ENCODE measurements at places on chromosomes 6 and 20.

DNA sequence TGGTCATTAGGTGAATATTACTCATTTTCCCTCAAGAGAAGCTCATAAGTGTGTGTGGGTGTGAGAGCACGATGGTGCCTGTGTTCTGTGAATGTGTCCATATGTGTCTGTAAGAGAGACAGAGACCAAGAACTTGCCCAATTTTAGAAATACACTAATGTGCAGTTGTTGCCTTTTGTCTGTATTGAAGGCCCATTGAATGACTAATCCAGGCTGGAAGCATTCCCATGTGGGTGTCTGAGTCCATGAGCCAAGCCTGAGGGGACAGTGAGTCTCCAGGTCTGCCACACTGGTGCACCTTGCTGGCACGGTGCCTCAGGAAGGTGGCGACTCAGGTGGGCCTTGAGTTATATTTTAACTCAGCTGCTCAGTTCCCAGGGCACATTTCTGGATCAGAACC, 25.5 kb upstream of the ASXL1 start:
- no peak overlapping the region for H3K4me3 ChIP-seq
- H3K36me3 ChIP-seq, result peaks cover 18% of the 10 kb centered on the region
- DNase-seq, result peak; percentile 36

DNA sequence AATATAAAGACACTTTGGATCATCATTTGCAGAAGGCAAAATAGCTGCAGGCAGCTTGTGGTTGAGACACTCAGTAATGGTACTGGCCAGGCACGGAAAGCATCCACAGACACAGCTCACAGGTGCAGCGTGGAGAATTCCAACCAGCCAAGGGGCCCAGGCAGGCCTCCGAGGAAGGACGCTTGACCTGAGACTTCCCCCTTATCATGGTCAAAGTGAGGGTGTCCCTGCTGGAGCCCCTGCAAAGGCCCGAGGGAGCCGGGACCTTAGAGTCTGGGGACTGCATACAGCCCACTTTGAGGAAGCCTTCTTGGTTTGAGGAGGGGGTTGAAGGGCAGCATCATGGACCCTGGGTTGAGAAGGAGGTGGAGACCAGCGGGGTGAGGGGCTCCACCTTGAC, 15.1 kb upstream of the MYT1 start:
- peaks cover 37% of the 10 kb centered on the region for H3K27me3 ChIP-seq
- no peaks in the 10 kb centered on the region for H3K36me3 ChIP-seq
- no peak overlapping the region for H3K4me3 ChIP-seq
- peaks cover 14% of the 10 kb centered on the region for H3K4me1 ChIP-seq
- H3K27ac ChIP-seq, result no peak overlapping the region

DNA sequence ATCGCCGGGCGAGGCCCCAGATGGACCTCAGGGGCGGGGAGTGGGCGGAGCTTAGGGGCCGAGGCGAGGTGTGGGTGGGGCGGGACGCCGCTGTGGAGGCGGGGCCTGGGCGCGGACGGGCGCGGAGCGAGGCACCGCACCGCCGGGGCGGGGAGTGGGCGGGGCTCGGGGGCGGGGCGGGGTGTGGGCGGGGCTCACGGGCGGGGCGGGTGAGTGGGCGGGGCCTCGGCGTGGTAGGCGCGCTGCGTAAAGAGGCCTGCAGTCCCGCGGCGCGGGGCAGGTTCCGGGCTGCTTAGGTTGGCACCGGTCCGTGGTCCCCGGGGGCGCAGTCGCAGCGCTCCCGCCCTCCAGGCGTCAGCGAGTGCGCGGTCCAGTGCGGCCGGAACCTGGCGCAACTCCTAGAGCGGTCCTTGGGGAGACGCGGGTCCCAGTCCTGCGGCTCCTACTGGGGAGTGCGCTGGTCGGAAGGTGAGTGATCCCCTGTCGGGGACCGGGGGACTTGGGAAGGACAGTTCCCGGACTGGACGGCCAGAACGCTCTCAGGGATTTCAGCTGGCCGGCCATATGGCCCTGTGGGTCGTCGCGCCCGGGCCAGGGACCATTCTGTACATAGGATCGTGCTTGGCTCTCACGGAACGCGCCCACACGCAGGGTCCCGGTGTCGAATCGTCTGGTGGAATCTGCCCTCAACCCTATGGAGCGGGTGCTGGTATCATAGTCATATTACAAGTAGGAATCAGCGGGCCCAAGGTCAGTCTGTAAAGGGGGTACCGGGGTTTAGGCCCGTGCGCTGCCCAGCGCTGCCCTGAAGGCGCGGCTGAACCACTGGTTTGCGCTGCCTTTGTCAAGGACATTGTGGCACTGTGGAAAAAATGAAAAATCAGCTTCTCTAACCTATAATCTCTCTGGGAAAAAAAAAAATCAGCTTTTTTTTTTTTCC, at the start of gene NQO2:
Gene NQO2 (plus strand): TSS at position 277 of the 940 bp plus-strand sequence. CDS start 6,659 bp downstream, outside the sequence.
- peaks cover 16% of the 10 kb centered on the region for H3K4me1 ChIP-seq
- peak within 1 kb of the TSS; percentile 54 for H3K27ac ChIP-seq
- H3K27me3 ChIP-seq, result no peaks in the 10 kb centered on the region
- peak within 1 kb of the TSS; percentile 86 for H3K4me3 ChIP-seq
- DNase-seq, result peak; percentile 91
- no peaks in the 10 kb centered on the region for H3K36me3 ChIP-seq

- H3K27me3 ChIP-seq, result no peaks in the 10 kb centered on the region
- no peaks in the 10 kb centered on the region for H3K36me3 ChIP-seq
- no peak for DNase-seq
- H3K27ac ChIP-seq, result no peak overlapping the region
Measured at GRCh38 chr6:41572613-41573012, 26.4 kb downstream of the FOXP4 start.

GRCh38 chr20:4873396-4873795, 127.9 kb downstream of the SLC23A2 start:
- H3K4me3 ChIP-seq, result no peak overlapping the region
- H3K36me3 ChIP-seq, result no peaks in the 10 kb centered on the region
- H3K27me3 ChIP-seq, result no peaks in the 10 kb centered on the region
- H3K27ac ChIP-seq, result no peak overlapping the region
- DNase-seq, result no peak

DNA sequence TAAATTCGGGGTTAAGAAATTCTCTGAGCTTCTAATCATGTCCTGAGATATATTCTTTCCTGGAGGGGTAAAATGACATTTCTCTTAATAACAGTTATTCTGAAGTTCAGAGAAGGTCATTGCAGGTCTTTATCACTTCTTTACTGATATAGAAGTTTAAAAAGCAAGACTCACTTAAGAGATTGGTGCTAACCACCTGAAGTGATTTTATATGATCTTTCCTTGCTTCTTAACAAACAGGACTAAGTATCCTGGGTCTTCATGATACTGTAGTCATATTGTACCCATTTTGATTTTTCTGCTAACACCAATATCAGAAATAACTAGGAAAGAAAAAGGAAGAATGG, 39.3 kb upstream of the PRDM1 start:
- H3K36me3 ChIP-seq, result no peaks in the 10 kb centered on the region
- no peak for DNase-seq
- H3K27me3 ChIP-seq, result no peaks in the 10 kb centered on the region
- no peaks in the 10 kb centered on the region for H3K4me1 ChIP-seq

DNA sequence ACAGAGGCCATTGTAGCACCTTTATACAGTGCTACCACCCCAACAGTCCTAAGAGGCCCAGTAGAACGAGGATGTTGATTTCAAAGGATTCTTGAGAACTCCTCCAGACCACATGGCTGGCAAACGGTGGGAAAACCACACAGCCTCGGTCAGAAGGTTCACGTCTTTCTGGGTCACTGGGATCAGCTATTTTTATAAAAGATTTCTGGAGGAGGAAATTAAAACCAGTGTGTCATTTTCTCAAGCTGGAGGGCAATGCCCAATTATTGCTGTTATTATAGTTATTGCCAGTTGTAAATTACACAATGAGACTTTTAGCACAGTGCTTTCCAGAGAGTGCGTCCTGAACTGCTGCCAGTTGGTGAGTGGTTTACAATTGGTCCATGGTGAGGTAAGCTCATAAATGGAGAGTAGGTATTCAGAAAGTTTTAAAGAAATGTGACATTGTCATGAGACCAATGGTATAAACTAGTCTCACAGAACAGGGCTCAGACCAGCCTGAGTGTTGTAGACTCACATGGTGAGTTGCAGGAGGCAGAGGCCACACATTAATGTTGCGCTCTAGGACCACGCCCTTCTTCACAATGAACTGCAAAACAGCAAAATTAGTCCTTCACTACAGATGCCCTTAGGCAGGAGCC, 8.4 kb upstream of the PPP1R14C start:
- DNase-seq, result no peak
- H3K27ac ChIP-seq, result no peak overlapping the region
- H3K36me3 ChIP-seq, result no peaks in the 10 kb centered on the region
- H3K27me3 ChIP-seq, result no peaks in the 10 kb centered on the region
- H3K4me3 ChIP-seq, result no peak overlapping the region
- peaks cover 4% of the 10 kb centered on the region for H3K4me1 ChIP-seq

Measured in PC-9 (cell line).